Neural crest cell (in vitro differentiated cells): ENCODE measurements at places on chromosomes 1 and 21. TPM values are rescaled to one million over a fixed set of nuclear protein-coding genes. Genes with fewer than 3 reads are reported as not detected.

- DNase-seq = no peak
These were observed 32.2 kb downstream of the TMED5 start for GRCh38 chr1:93148001-93148400.

The RAD54L gene
- 54.2 and 55.8 TPM in 2 replicates for total RNA-seq

The OR14C36 gene
- not detected in 2 replicates for total RNA-seq

- DNase-seq = no peak
These were observed 121.3 kb downstream of the GRIK3 start for GRCh38 chr1:36913016-36913415.

DNA sequence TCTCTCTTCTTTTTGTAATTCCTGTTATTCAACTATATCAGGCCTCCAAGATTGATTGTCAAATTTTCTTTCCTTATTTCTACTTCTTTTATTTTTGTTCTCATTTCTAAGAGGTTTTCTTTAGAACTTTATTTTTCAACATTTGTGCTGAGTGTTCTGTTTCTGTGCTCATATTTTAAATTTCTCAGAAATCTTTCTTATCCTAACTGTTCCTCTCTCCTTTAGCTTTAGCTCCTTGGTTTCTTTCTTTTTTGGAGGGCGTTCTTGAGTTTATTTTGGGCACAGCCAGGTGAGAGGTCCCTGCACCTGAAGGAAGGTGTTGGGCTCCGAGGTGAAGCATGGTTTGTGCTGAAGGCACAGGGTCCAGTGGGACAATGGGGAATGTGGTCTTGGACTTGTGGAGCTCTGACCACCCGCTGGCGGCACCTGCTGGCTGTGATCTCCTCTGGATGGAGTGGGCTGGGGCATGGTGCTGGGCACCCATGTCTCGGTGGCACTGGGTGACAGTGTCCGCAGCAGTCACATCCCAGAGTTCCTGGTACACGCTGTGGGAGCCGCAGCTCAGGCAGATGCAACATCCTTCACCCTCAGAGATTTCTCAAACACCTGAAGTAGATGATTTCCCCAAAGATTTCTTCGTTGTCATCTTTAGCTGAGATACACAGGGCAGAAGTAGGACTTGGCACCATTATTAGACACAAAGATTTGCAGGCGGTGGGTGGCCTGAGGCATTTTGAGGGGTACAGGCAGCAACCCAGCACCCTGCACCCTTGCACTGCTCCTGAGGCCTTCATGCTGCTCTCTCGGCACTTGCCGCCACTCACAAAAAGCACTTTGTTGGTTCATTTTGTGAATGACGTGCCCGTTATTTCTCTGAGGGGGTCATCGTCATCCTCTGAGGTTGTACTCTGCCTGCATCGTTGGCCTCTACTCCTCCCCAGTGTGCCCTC lies 38.2 kb upstream of the DIP2A start:
- no peak for DNase-seq

- no peak for DNase-seq
These were observed 307.3 kb downstream of the BRINP3 start for GRCh38 chr1:190170321-190170720.

- no peak for DNase-seq
These were observed 4.2 kb upstream of the GJB5 start for GRCh38 chr1:34750610-34751009.
